NCI-H69 (cell line): ENCODE measurements at places on chromosomes 5 and 9.

GRCh38 chr5:141100243-141100805 lies at the start of gene PCDHB3:
Gene PCDHB3, plus strand, starts transcription at chr5:141100473. Its CDS starts 177 bp downstream, at chr5:141100650.
- peak; percentile 81 for DNase-seq

- no peak for DNase-seq
These were observed 199.0 kb downstream of the DNAH5 start for GRCh38 chr5:13745508-13745907.

DNA sequence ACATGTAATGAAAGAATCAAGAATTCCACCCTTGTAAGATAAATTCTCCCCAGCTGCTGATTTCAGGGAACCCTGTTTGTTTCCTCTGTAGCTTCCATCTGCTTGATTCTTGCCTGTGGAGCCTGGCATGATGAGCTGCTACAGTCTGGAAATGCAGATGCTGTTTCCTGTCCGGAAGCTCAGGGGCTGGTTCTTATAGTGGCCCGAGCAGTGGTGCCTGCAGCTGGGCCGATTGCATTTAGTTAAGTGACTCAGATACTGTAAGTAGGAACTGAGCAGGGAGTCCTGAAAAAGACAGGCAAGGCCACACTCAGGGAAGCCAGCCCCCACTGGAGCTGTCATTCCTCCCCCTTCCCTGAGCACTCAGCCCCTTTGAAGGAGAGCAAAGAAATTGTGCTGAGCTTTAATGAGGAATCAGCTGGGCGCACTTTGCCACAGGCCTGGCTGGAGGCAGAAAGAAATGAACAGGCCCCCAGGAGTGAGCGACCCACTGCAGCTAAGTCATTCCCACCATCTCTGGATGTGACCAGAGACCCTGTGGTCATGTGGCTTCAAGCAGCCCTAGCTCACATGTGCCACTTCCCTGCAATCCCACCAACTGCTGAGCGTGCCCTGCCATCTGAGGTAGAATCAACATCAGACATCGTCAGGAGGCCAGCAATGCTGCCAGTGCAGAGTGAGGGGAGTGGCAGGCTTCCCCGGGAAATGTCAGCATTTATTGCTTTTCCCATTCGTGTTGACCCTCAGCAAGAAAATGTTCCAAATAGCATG lies 206.0 kb upstream of the WWC1 start:
- DNase-seq, result peak; percentile 23

- peak; percentile 98 for DNase-seq
These were observed 13.1 kb downstream of the ZNF608 start for GRCh38 chr5:124733329-124733650.

- DNase-seq, result no peak
These were observed 29.0 kb upstream of the CEMIP2 start for GRCh38 chr9:71797266-71797665.
